Tibial nerve (tissue), 4 donors: ENCODE measurements at places on chromosomes 11 and 22.

DNA sequence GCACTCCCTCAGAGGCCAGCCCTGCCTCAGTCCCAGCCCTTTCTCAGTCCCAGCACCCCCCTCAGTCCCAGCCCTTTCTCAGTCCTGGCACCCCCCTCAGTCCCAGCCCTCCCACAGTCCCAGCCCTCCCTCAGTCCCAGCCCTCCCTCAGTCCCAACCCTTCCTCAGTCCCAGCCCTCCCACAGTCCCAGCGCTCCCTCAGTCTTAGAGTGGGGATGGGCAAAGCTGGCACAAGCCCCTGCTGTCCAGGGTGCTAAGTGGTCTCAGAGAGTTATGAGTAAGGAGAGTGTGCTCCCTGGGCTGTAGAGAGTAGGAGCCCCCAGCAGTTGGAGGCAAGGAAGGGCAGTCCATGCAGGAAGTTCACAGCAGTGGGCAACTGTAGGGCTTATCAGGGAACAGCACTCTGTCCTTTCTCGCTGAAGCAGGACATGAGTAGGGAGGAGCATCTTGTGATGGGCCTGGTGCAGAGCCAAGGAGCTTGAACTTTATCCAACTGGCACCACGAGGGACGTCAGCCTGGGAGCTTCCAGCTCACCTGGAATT is 51.4 kb upstream of the CRYBB3 start:
- no peaks in the 10 kb centered on the region for H3K36me3 ChIP-seq
- peak overlapping the region; percentile 59 for H3K27ac ChIP-seq
- DNase-seq, result no peak
- no peak overlapping the region for H3K4me3 ChIP-seq

DNA sequence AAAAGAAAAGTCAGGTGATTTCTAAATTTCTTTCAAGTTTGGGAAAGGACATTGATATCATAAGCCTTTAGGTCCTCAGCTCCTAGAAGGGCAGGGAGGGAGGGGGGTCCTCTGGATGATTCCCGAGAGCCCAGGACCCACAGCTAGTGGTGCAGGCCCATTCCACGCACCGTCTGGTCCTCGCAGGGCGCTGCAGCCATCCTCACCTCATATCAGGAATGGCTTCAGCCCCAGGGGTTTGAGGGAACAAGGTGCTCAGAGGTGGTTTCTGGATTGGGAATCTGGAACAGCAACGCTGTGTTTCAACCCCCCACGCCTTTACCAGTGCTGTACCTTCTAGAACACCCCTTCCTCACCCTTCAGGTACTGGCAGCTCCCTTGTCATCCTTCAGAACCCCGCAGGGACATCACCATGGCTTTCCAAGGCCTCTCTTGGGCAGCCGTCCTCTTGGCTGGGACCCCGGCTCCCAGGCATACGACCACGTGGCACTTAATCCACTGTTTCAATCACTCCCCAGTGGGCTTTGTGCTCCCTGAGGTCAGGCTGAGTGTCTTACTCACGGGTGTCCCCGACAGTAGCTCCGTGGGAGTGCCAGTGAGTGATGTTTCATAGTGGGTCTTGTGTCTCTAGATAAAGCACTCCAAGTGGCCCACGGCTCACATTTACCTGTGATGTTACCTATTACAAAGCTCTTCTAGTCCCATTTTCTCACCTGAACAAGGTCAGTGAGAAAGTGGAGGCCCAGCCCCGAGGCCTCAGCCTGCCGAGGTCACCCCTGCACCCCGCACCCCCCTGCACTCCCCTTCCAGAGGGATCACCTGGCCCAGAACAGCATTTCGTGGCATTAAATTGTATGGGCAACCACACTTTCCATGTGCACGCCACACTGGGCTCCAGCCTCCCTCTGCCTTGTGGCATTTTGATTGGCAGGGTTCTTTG is 93.9 kb downstream of the MORC2 start:
- no peak overlapping the region for H3K4me3 ChIP-seq
- H3K36me3 ChIP-seq, result no peaks in the 10 kb centered on the region
- H3K27me3 ChIP-seq, result no peaks in the 10 kb centered on the region
- H3K4me1 ChIP-seq, result no peaks in the 10 kb centered on the region

- H3K4me3 ChIP-seq, result no peak overlapping the region
- no peak for DNase-seq
- H3K4me1 ChIP-seq, result no peaks in the 10 kb centered on the region
- no peaks in the 10 kb centered on the region for H3K27me3 ChIP-seq
- H3K36me3 ChIP-seq, result no peaks in the 10 kb centered on the region
Observed at GRCh38 chr22:49412236-49412635, 415.4 kb downstream of the BRD1 start.

DNA sequence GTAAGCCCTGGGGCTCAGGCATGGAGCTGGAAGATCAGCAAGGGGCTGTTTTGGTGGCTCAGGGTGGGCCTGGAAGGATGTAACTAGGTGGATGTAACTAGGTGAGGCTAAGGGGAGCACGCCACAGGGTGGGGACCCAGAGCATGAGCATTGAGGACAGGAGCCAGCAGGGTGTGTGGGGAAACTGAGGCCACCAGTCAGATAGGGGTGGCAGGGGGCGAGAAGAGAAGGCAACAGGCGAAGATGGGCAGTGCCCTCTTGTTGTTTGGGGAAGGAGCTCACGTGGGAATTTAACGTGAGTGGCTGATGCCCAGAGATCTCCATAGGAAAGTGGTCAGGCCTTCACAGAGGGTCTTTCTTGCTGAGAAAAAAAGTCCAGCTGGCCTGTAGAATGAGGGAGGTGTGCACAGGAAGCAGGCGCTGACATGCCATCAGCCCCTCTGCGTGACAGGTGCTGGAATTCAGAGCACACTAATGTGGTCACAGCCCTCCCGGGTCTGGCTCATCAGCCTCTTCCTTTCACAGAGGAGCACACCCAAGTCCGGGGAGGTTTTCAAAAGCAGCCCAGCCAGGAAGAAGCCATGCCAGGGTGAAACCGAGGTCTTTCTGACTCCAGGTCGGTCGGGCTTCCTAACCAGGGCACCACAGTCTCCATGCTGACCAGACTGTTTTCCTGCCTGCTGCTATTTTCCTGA is 54.6 kb upstream of the PAX6 start:
- DNase-seq, result no peak
- H3K4me3 ChIP-seq, result no peak overlapping the region
- no peak overlapping the region for H3K27ac ChIP-seq
- H3K27me3 ChIP-seq, result peaks cover 25% of the 10 kb centered on the region

GRCh38 chr11:120256178-120256577 is 16.2 kb downstream of the POU2F3 start:
- no peaks in the 10 kb centered on the region for H3K4me1 ChIP-seq
- H3K27me3 ChIP-seq, result no peaks in the 10 kb centered on the region
- no peak for DNase-seq

GRCh38 chr22:31253949-31254348 is 38.3 kb downstream of the PIK3IP1 start:
- DNase-seq, result no peak
- no peaks in the 10 kb centered on the region for H3K27me3 ChIP-seq
- H3K4me1 ChIP-seq, result no peaks in the 10 kb centered on the region
- no peak overlapping the region for H3K4me3 ChIP-seq
- no peak overlapping the region for H3K27ac ChIP-seq
- no peaks in the 10 kb centered on the region for H3K36me3 ChIP-seq

DNA sequence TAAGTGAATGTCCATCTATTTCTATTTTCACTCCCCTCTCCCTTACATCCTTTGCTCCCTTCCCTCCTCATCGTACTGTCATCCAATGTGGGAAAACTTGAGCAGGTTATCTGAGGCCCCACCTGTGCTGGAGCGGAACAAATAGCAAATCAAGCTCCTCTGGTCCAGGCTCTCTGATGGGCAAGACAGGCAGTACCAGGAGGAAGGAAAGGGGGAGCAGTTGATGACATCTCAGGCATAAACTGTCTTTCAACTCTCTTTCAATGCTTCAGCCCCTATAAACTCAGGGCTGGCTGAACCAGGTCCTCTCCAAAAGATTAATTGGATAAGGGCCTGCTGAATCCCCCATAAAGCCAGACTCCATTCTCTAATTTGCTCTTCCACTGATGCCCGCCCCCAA is 1.5 kb upstream of the CCKBR start:
- no peaks in the 10 kb centered on the region for H3K36me3 ChIP-seq
- H3K4me3 ChIP-seq, result no peak overlapping the region
- peaks cover 19% of the 10 kb centered on the region for H3K4me1 ChIP-seq
- no peak for DNase-seq

DNA sequence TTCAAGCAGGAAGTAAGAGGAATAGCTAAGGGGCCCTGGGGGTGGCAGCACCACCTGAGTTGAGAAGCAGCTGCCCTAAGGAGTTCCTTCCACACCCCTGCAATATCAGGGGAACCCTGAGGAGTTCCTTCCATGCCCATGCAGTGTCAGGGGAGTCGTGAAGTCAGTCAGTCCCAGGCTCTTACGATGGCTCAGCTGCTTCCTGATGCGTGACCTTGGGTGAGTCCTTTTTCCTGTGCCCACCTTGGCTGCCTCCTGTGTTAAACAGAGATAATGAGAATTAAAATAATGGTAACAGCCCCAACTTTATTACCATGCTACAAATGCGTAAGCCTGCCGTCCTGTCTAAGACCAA is 181.1 kb downstream of the MIAT start:
- no peaks in the 10 kb centered on the region for H3K36me3 ChIP-seq
- H3K27me3 ChIP-seq, result no peaks in the 10 kb centered on the region
- DNase-seq, result no peak
- no peak overlapping the region for H3K27ac ChIP-seq
- H3K4me1 ChIP-seq, result no peaks in the 10 kb centered on the region

DNA sequence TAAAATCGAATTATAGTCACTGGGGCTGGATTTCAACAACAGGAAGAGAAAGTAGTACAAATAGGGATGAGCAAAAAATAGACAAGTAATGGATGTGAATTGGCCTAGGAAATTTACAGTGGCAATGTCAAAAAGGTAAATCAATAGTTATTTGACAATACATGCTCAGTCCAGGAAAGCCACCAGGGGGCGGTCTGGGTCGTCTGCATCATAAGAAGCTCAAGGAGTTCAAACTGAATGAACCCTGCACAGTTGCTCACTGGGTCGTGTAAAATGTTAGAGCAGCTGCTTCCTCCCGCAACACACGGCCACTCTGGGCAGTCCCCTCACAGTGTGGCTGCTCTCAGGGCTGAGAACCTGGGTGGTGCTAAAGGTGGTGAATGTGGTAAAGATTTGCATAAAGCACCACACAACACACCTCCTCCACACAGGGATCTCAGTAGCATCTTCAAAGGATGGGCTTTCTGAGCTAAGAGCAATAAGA is 85.9 kb downstream of the ZNF280B start:
- peak; percentile 39 for DNase-seq
- H3K4me3 ChIP-seq, result no peak overlapping the region
- no peaks in the 10 kb centered on the region for H3K36me3 ChIP-seq
- no peaks in the 10 kb centered on the region for H3K4me1 ChIP-seq

DNA sequence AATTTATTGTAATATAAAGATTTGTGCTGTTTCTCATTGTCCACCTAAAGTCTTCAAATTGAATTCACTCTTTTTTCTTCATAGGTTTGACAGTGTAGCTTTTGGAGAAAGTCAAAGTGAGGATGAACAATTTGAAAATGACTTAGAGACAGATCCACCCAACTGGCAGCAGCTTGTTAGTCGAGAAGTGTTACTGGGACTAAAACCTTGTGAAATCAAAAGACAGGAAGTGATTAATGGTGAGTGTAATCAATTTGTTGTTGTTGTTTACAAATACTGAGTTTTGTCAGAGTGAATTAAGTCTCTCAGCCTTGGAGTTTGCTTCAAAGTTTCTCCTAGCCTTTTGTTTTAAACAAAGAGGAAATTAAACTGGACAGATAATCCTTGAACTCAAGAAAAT is 53.6 kb upstream of the GRIK4 start:
- H3K27me3 ChIP-seq, result no peaks in the 10 kb centered on the region
- peaks cover 99% of the 10 kb centered on the region for H3K36me3 ChIP-seq
- DNase-seq, result no peak
- H3K4me1 ChIP-seq, result no peaks in the 10 kb centered on the region
- H3K27ac ChIP-seq, result no peak overlapping the region
- H3K4me3 ChIP-seq, result no peak overlapping the region

DNA sequence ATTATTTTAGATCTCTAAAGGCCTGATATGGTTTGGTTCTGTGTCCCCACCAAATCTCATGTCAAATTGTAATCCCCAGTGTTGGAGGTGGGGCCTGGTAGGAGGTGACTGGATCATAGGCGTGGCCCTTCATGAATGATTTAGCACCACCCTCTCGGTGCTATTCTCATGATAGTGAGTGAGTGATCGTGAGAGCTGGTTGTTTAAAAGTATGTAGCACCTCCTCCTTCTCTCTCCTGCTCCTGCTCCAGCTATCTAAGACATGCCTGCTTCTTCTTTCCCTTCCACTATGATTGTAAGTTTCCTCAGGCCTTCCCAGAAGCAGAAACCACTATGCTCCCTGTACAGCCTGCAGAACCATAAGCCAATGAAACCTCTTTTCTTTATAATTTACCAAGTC is 114.1 kb downstream of the SERGEF start:
- no peaks in the 10 kb centered on the region for H3K27me3 ChIP-seq
- no peak for DNase-seq
- no peaks in the 10 kb centered on the region for H3K36me3 ChIP-seq
- no peaks in the 10 kb centered on the region for H3K4me1 ChIP-seq

DNA sequence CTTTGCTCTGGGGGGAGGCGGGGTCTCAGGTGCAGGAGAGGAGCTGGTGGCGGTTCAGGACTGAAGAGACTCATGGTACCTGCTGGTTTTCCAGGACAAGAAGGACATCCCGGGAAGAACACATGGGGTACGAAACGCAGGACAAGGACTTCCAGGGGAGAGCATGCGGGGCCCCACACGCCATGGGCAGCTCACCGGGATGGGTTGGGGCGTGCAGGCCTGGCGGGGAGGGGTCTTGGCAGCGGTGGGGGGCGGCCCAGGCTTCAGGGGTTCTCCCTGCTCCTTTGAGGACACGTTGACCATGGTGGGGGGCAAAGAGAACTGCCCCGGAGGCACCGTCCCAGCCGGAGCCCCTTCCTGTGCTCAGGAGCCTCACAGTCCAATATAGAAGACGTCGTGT is 673.2 kb downstream of the BRD1 start:
- no peaks in the 10 kb centered on the region for H3K27me3 ChIP-seq
- H3K4me1 ChIP-seq, result no peaks in the 10 kb centered on the region
- no peak for DNase-seq

- H3K4me3 ChIP-seq, result no peak overlapping the region
- no peaks in the 10 kb centered on the region for H3K27me3 ChIP-seq
- no peaks in the 10 kb centered on the region for H3K4me1 ChIP-seq
- DNase-seq, result no peak
- no peak overlapping the region for H3K27ac ChIP-seq
- H3K36me3 ChIP-seq, result no peaks in the 10 kb centered on the region
Observed at GRCh38 chr11:69947793-69948255, 128.6 kb upstream of the FGF3 start.

DNA sequence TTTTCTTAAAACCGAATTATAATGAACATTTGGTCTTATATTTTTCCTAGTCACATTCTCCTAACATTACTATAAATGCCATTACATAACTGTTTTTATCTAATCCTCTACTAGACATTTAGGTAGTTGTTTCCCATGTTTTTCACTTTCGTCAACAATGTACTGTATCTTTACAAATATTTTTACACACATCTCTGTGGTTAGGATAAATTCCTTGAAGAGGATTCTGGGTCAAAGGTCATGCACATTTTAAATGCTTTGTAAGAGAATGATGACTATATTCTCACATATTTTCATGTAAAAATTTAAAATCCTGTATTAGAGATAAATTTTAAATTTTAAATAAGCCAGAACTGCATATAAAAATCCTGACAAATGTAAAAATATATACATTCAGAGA is 61.3 kb upstream of the CLNS1A start:
- H3K36me3 ChIP-seq, result peaks cover 49% of the 10 kb centered on the region
- DNase-seq, result no peak
- H3K27ac ChIP-seq, result no peak overlapping the region
- H3K4me3 ChIP-seq, result no peak overlapping the region
- H3K27me3 ChIP-seq, result no peaks in the 10 kb centered on the region
